ENCODE measurements at places on chromosomes 6 and 20. TPM values are rescaled to one million over a fixed set of nuclear protein-coding genes. Genes with fewer than 3 reads are reported as not detected.

SASH1 gene
- 85.2 TPM for total RNA-seq

STMND1 gene
- not detected for total RNA-seq

TINAG gene
- not detected for total RNA-seq

THBS2 gene
- total RNA-seq: 3,001 TPM

LY6G6C gene
- total RNA-seq: not detected

PRDM13 gene
- total RNA-seq: not detected

SNAI1 gene
- 2.9 TPM for total RNA-seq

CLIC5 gene
- not detected for total RNA-seq

TSBP1 gene
- not detected for total RNA-seq

HTR1B gene
- not detected for total RNA-seq

SSTR4 gene
- total RNA-seq: not detected

FBXO5 gene
- total RNA-seq: 0.82 TPM

PPP1R11 gene
- 8.3 TPM for total RNA-seq

TRIM40 gene
- under 0.01 TPM for total RNA-seq

VAPB gene
- 14.6 TPM for total RNA-seq

GLP1R gene
- total RNA-seq: not detected

MPC1 gene
- total RNA-seq: 26.8 TPM

TSPO2 gene
- total RNA-seq: not detected

MYL9 gene
- 5.6 TPM for total RNA-seq

GHRH gene
- not detected for total RNA-seq

FGD2 gene
- total RNA-seq: not detected

SGK2 gene
- total RNA-seq: 0.47 TPM

REPS1 gene
- 13.7 TPM for total RNA-seq

PRKN gene
- total RNA-seq: 3.9 TPM

PDSS2 gene
- total RNA-seq: 6.4 TPM

SNX9 gene
- total RNA-seq: 41.1 TPM

IGF2R gene
- total RNA-seq: 237 TPM

CGAS gene
- 3.7 TPM for total RNA-seq

EEF1A1 gene
- 25,077 TPM for total RNA-seq

OR2H1 gene
- total RNA-seq: not detected

PRRT1 gene
- 0.12 TPM for total RNA-seq

HLA-DOB gene
- not detected for total RNA-seq

ZSCAN31 gene
- total RNA-seq: 16.8 TPM

GTF2H4 gene
- total RNA-seq: 11.7 TPM

RGS17 gene
- 12.7 TPM for total RNA-seq

ANKRD66 gene
- not detected for total RNA-seq

RBL1 gene
- 2.8 TPM for total RNA-seq

CENPW gene
- total RNA-seq: 7.9 TPM

ANGPT4 gene
- total RNA-seq: not detected

NOL7 gene
- 32.1 TPM for total RNA-seq

SNAP91 gene
- under 0.01 TPM for total RNA-seq

C20orf202 gene
- total RNA-seq: not detected

C2 gene
- 0.90 TPM for total RNA-seq

CDH26 gene
- 0.23 TPM for total RNA-seq

KHDC1L gene
- total RNA-seq: not detected

BCAS1 gene
- not detected for total RNA-seq

DPPA5 gene
- total RNA-seq: not detected

OOEP gene
- not detected for total RNA-seq

C6orf15 gene
- not detected for total RNA-seq

ASIP gene
- not detected for total RNA-seq

RAET1E gene
- total RNA-seq: 0.47 TPM

WFDC10B gene
- total RNA-seq: not detected

PIGT gene
- 23.8 TPM for total RNA-seq

ZSCAN12 gene
- 3.8 TPM for total RNA-seq

BPIFB4 gene
- total RNA-seq: 0.23 TPM

OPN5 gene
- not detected for total RNA-seq

ACTL10 gene
- 2.8 TPM for total RNA-seq

OVOL2 gene
- total RNA-seq: not detected
